ENCODE measurements at places on chromosomes 2 and 18.

DNA sequence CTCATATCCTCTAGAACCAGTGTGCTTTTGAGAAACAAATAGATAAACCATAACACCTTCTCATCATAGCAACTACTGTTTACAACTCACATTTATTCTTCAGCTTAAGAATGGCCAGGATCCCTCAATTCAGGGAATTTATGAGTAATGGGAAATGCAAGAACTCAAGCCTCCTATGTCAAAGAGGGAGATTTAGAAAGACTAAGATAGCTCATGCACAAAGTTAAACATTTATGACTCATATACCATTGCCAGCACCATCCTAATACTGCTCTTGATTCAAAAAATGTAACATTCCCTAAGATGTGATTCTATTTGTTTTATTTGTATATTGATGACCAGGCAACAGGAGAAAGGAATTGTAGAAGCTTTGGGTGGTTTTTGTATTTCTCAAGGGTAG lies 172.8 kb downstream of the CYP26B1 start:
- no peak for DNase-seq

DNA sequence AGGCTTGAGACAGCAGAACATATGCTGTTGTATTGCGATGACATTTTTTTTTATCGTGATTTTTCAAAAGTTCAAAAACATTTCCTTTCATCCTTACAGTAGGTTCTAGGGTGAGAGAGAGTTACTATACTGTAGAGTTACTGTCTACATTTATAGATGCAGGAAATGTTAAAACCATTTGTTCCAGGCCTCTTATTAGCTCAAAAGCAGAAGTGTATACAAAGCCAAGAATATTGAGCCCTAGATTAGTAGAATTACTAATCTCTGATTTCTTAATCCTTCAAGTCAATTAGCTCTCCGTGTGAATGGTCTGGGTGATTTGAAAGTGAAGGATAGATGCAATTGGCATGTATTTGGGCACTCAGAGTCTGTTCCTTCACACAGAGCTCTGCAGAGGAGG lies 73.1 kb downstream of the MAPRE2 start:
- no peak for DNase-seq

- no peak for DNase-seq
Observed at GRCh38 chr18:32237049-32237448, 47.2 kb downstream of the MEP1B start.

DNA sequence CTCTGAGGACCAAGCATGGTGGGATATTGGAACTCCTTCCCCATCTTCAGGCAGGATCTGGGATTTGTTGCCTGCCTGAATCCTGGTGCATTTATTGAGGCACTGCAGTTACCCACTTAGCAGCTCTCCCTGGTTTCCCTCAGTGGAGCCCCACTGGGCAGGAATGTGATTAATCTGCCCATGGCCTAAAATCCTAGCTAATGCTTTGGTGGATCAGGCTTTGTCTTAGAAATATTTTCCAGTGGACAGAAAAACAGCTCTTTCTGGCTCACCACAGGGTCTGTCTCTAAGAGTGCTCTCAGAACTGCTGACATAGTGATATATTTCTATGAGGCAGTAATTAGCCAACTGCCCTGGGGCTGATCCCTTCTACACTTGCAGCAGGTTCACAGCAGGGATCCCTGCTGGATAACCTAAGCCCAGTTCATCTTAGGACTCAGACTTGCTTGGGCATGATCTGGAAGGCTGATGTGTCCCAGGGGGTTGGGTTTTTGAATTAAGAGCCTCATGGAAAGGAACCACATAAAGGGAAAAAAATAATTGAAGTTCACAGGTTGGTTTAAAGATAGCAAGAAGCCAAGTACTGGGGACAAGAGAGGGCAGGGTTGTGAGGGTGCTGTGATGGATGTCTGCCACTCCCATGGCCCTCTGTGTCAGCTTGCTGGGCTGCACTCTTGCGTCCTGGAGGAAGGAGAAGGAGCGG lies 44.3 kb upstream of the ZDBF2 start:
- DNase-seq = no peak

- no peak for DNase-seq
Observed at GRCh38 chr2:193818801-193819499, 1624.2 kb upstream of the TMEFF2 start.

- DNase-seq = no peak
Observed at GRCh38 chr2:111157071-111157661, 36.5 kb downstream of the BCL2L11 start.

DNA sequence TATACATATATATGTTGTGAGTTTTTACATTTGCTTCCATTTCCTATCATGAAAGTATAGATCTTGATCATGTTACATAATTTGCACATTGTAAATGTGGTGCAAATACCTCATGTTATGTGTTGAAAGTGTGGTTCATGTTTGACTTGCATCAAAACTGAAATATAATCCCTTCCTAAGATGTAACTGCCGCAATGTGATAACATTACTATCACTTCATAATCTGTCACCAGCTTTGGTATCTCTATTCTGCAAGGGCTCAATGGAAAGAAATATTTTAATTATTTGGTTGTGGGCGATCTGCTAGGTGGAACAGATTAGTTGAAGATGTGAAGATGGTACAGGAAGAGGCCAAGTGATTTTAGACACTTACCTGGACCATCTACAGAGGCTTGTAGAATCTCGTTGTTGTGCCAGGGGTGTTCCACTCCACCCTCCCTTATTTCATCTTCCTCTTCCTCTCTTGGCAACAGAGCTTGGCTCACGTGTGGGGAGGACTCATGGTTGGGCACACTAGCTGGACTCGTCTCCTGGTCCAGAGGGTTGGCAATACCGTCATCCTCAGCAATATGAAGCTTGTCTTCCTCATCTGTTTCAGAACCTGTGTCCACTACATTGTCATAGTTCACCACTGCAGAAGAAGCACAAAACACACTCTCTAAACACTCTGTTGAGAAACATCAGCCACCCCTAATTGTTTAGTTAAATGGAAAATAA lies 90.4 kb downstream of the ZEB2 start:
- DNase-seq = no peak

DNA sequence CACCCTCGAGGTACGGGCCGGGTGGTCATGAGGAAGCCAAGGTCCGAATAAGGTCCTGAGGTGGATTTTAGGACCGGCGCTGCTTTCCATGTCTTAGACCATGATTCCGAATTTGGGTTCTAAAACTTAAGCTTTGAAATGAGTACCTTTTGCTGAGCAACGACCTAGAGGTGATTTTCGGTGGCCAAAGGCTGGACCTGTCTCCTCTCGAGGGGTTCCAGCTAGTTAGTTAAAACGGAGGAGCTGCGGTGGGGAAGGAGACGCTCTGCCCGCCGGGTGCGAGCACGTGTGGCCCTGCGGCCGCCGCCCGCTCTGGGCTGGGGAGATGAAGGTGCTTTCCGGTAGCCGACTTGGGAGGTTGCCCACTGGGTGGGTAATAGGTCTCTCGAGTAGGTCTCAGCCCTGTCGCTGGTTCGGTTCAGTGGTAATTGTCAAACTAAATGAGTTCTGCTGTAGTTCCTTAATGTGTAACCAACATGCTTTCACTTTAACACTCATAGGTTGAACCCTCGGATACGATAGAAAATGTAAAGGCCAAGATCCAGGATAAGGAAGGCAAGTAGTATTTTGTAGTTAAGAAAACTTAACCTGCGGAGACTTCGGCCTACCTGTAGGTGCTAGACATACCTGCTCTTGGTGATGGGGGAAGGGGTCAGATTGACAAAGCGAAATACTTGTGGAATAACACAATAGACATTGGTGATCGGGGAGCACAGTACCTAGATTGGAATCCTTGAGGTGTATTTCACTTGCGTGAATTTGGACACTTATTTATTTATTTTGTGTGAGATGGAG lies 572 bp downstream of the RPS27A start:
- peak; percentile 29 for DNase-seq

DNA sequence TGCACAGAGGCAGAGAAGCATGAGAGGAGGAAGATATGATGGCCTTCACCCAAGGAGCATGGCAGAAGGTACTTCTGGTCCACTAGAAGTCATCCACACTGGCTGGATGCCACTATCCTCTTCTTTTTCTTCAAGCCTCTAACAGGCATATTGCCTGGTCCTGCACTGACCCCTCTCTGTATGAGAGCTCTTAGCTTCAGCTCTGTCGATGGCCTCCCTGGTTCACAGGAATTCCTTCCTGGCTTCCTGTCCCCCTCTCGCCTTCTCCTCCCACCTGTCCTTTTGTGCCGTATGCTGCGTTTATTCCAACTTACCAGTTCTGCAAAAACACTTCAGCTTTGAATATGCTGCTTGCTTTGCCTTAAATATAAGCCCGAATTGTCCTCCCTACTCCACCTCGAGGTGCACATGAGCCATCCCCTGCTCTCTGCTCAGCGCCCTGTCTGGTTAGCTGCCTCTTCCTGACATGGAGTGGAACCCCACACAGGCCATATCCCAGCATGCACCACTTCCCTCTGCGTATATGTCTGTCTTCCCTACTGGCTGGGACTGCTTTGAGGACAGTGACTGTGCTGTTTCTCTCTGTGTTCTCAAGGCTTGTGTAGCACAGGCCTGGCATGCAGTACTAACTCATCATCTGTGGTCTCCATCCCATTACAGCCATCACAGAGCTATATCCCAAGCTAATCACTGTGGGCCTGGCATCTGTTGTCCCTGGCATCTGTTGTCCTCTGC lies 474.9 kb downstream of the EIPR1 start:
- DNase-seq = no peak

DNA sequence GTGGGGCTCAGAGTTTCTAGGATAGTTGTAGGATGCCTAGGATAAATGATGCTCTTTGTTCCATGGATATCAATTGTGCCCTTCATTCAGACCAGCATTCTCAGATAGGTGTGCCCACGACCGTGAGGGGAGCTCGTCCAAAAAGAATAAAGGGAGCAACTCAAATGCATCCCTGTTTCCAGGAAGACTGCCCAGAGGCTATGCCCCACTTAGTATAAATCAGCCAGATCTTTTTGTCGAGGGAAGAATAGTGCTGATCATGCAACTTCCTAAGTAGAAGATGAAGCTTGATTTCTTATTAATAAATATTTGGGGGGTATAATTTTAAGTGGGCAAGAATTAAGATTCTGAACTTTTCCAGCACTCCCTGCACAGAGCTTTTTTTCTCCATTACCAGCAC lies 450.2 kb downstream of the ARHGAP15 start:
- DNase-seq = no peak

DNA sequence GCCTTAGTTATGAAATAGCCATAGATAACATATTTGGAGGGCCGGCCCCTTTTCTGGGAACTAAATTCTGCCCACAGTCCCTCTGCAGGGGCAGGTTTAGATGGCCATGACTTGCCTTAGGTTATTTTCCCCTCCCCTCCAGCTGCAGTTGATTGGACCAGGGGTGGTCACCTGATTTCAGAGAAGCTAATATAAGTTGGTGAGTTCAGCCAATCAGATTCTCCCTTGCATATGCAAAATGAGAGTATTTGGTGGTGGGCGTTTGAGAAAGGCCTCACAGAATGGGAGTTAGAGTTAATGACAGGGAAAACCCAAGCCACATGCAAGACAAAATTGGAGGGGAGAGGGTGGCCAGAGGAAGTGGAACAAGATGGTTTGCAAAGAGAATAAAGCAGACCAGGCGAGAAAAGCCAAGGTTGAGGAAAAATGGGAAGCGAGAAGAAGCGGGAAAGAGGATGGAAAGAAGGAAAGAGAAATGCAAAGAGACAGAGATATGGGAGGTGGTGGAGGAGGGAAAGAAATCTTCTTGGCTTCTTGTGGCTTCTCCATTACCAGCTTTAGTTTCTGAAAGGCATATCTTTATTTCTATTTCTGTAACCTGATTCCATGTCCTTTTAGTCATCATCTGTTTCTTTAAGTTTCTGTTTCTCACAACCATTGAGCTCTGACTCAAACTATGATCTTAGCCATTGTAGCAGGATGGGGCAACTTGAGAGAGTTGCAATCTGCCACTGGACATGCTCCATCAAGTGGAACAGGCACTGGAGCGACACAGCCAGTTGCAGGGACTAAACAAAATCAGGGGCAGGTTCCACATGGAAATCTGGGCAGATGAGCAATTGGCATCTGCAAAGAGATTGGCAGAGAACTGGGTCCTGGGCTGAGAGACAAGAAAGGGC lies 108.1 kb upstream of the SIX3 start:
- no peak for DNase-seq

- no peak for DNase-seq
Observed at GRCh38 chr2:101625387-101625786, 72.1 kb upstream of the MAP4K4 start.

DNA sequence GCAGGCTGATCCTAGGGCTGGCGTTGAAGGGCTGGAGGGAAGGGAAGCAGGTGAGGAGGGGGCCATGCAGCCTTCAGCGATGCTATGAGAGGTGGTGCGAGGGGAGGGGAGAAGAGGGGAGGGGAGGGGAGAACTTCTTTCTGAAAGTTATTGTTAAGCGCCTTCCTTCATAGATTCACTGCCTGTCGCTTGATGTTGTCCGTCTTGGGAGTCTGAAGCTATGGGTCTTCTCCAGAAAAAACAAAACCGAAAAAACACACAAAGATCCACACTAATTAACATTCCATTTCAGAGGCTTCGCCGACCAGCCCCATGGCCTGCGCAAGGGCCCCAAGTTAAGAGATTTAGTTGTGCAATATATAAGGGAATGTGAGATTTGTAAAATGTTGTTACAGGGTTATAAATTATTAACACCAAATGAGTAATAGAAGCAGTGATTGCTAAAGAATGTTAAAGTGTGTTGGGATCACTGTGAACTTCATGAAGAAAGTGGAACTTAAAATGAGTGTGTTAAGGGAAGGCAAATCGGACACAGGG lies 758 bp downstream of the CFAP221 start:
- DNase-seq = no peak

- DNase-seq = peak; percentile 55
Observed at GRCh38 chr2:40451918-40452605, at the start of gene SLC8A1. Gene SLC8A1 (minus strand): TSS chr2:40452090.

DNA sequence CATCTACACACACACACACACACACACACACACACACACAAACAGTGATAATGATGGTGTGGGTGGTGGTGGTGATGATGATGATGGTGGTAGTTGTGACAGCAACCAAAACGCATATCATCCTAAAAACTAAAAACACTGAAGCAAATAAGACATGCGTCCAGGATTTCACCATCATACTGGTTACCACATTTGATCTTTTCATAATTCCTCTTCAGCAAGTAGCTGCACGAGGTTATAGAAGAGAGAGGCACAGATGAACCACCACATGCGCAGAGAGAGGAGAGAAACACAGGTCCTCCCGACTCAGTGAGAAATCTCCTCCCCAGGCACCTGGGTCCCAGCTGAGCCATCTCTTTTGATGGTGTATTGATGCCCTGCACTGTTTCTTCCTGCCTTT lies 393.3 kb downstream of the METTL4 start:
- no peak for DNase-seq

DNA sequence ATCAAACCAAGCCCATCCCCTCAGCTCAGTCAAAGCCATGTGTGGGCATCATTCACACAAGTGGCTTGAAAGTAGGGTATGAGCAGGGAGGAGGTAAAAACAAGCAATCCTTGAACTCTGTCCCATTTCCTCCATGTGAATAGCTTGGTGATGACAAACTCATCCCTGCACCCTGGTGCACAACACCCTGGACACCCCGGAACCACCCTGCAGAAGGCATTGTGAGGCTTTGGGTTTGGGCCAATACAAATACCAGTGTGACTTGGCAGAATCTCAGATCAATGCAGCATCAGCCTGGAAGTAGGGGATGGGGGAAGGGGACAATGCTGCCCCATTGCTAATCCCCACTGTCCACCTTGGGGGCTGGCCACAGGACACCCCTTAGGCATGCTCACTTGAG lies 28.6 kb downstream of the TGFA start:
- DNase-seq = no peak

- no peak for DNase-seq
Observed at GRCh38 chr2:38035968-38036367, 40.0 kb downstream of the CYP1B1 start.

Data from endothelial cell (in vitro differentiated cells).